ENCODE measurements at places on chromosomes 12 and 14.

DNA sequence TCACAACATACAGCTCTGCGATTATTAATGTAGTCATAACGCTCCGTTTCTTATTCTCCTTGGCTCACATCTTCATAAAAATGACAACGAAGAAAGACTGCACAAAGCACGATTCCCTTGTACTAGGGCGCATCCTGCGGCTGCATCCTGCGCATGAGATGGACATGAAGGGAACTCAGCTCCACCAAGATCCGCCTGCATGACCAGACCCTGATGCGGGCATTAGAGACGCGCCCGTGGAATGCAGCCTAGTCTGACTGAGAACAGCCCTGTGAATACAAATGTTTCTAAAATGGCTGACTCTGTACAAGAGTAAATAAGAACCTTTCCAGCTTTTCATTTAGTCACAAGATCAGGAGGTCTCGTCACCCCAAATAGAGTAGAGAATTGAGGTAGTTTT is 422.2 kb downstream of the NOVA1 start:
- DNase-seq, result no peak

DNA sequence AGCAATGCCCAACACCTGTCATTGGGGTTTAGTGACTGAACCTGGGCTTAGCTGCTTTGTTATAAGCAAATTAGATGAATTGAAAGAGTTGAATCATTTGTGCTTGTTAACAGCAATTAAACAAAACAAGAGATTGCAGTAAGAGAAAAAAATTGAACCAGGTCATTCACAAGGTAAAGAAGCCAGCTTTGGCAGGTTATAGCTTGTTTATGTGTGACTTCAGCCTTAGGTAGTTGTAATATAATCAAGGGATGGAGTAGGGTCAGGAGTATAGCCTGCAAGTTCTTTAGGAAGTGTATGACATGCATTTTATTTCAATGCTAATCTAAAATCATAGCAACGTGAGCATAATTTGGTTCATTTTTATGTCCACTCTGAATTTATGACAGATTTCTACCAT is 63.4 kb upstream of the PLEKHG3 start:
- no peak for DNase-seq

DNA sequence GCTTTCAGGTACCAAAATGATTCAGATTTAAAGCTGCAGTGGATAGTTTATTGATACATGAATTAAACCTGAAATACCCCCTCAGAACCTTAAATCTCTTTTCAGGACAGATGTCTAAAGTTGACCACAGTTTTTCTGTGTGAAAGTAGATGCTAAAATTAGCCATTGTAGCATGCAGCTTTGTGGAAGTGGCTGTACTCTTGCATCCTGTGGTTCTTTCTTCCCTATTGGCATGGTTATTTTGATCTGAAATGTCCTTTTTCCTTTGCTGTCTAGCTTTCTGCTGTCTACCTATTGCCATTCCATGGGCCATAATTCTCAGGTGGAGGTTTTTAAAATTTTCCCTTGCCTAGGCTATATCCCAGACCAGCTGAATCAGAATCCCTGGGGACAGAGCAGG is 455.6 kb downstream of the ZFP36L1 start:
- DNase-seq, result no peak

GRCh38 chr12:59040656-59041055 is 120.4 kb upstream of the LRIG3 start:
- DNase-seq, result no peak

DNA sequence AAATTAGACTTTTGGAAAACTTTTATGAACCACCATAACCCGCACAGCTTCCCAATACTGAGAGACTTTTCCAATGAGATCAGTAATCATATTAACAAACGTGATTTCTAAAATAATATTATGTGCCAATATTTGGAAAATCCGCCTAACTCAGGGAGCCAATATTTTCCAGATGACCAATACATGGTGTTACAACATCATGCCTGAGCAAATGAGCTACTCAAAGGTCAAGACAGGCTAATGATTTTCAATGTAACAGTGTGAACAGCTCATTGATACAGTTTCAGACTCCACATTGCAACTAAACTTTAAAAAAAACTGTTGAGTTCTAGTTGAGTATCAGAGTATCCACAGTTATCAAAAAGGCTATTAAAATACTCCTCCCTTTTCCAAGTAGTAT is 46.8 kb downstream of the RNF34 start:
- no peak for DNase-seq

DNA sequence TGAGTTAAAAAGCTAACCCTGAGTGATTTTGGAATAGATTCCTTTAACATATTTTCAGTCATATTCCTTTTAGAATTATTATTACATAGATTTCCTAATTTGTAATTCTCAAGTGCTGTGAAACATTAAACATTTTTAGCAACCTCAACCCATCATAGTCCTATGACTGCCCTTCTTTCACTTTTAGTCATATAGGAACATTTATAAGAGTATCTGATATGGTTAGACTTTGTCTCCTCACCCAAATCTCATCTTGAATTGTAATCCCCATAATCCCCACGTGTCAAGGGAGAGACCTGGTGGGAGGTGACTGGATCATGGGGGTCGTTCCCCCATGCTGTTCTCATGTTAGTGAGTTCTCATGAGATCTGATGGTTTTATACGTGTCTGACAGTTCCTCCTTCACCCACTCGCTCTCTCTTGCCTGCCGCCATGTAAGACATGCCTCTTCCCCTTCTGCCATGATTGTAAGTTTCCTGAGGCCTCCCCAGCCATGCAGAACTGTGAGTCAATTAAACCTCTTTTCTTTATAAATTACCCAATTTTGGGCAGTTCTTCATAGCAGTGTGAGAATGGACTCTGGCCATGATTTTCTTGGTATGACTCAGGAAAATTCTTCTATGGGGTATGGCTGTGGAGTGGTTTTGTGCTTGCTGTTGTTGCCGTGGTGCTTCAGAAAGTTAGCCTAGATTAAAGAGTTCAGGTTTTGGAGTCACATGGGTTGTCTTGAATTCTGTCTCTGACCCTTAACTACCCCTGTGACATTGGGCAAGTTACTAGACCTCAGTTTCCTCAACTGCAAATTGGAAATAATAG is 83.9 kb downstream of the FUT8 start:
- no peak for DNase-seq

Data from CD4-positive, alpha-beta memory T cell (primary cell).